Lower lobe of right lung (tissue), 2 donors: ENCODE measurements at places on chromosomes 7 and 10. TPM values are rescaled to one million over a fixed set of nuclear protein-coding genes. Genes with fewer than 3 reads are reported as not detected.

HPSE2 gene
- total RNA-seq, result 0.77 TPM

OPN1SW gene
- not detected for total RNA-seq

SP4 gene
- 9.7 TPM for total RNA-seq

CFAP69 gene
- total RNA-seq, result 8.4 TPM

SNCG gene
- 25.0 TPM for total RNA-seq

CFAP46 gene
- 9.0 TPM for total RNA-seq

WDFY4 gene
- total RNA-seq, result 44.4 TPM

CALHM3 gene
- not detected for total RNA-seq

CREM gene
- total RNA-seq, result 19.3 TPM

OR2A5 gene
- not detected for total RNA-seq

DNA sequence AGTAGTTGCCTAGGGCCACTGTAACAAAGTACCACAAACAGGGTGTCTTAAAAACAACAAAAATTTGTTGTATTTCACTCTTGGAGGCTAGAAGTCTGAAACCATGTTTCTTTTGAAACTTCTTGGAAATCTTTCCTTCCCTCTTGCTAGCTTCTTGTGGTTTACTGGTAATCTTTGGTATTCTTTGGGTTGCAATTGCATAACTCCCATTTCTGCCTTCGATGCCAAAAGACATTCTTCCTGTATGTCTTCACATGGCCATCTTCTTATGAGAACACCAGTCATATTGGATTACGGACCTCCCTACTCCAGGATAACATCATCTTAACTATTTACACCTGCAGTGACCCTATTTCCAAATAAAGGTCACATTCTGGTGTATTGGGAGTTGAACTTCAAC, 357.4 kb downstream of the PPP1R3A start:
- no peak for DNase-seq
- H3K4me1 ChIP-seq, result no peaks in the 10 kb centered on the region
- H3K27ac ChIP-seq, result no peak overlapping the region

DNA sequence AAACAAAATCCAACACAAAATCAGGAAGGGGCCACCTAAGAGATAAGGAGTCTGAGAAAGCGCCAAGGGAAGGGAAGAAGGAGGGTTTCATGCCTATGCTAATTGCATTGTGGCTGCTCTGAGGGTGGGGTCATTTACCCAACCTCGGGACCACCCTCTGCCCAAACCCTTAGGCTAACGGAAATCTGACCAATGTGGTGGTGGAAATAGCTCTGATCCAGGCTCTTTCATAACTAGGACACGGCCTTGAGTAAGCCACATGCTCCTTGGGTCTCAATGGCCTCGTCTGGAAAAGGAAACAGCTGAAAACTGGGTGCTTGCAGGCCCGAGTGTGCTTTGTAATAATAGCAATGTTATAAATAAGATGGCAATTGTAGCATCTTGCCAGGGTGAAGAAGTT, 14.9 kb upstream of the SRGN start:
- H3K4me1 ChIP-seq, result no peaks in the 10 kb centered on the region
- H3K27me3 ChIP-seq, result no peaks in the 10 kb centered on the region
- H3K27ac ChIP-seq, result no peak overlapping the region
- no peak overlapping the region for H3K4me3 ChIP-seq
- no peak for DNase-seq

GRCh38 chr10:104104926-104105325, 17.0 kb upstream of the SFR1 start:
- H3K27me3 ChIP-seq, result no peaks in the 10 kb centered on the region
- H3K4me3 ChIP-seq, result no peak overlapping the region
- no peak for DNase-seq
- no peaks in the 10 kb centered on the region for H3K36me3 ChIP-seq
- no peak overlapping the region for H3K27ac ChIP-seq

DNA sequence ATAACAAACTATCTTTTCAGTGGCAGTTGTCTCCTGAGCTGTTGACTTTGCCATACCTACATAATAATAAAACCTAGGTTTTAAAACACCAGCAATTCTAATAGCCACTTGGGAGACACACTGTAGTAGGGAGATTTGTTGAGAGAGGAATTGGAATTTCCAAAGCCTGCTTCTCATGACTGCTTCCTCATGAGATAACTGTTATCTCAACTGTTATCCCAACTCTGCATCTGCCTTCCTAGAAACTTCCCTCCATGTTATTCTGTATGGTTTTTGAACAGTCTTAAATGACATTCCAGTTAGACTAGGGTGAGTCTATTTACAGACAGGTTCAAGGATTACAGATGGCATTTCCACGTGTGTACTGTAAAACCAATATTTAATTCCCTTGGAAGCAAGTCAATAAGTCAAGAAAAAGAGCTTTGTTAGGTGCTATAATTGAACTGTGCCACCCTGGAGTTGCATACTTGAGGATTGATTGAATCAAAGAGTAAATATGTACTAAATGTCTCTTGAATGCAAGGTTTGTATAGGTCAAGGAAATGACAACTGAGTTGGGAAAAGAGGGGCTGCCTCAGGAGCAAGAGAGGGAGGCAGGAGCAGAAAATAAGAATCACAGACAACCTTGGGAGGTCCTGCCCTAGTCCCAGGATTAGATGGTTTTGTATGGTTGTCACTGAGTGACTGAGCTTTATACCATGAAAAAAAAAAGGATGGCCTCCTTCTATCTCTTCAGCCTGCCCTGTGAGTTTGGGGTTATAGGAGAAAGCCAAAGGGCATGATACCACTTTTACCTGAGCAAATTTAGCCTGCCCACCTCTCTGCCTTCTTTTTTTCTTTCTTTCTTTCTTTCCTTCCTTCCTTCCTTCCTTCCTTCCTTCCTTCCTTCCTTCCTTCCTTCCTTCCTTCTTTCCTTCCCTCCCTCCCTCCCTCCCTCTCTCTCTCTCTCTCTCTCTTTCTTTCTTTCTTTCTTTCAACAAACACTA, 9.9 kb upstream of the TM9SF3 start:
- no peaks in the 10 kb centered on the region for H3K27me3 ChIP-seq
- H3K36me3 ChIP-seq, result peaks cover 6% of the 10 kb centered on the region
- H3K4me3 ChIP-seq, result no peak overlapping the region

GRCh38 chr7:75842836-75843446, 29.3 kb upstream of the CCL24 start:
- H3K27ac ChIP-seq, result peak overlapping the region; percentile 44
- H3K4me3 ChIP-seq, result peak overlapping the region; percentile 27
- no peak for DNase-seq
- peaks cover 21% of the 10 kb centered on the region for H3K4me1 ChIP-seq
- no peaks in the 10 kb centered on the region for H3K27me3 ChIP-seq

DNA sequence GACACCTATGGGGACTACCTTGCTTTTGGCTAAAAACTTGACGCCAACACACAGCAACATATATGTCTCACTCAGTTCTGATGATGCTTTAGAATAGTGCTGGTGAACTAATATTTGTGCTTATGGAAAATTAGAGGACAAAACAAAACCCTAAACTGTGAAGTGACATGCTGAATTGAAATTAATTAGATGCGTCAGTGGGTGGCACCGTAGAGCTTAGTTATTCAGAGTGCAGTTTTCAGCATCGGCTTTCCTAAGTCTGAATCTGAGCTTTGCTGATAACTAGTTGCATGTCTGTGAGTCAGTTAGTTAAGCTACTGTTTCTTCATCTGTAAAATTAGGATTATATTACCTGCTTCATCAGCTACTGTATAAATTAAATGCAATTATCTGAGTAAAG, 245.0 kb upstream of the SORCS1 start:
- no peak for DNase-seq
- H3K36me3 ChIP-seq, result no peaks in the 10 kb centered on the region
- H3K4me1 ChIP-seq, result no peaks in the 10 kb centered on the region
- H3K4me3 ChIP-seq, result no peak overlapping the region
- no peak overlapping the region for H3K27ac ChIP-seq

GRCh38 chr10:114374053-114374791, 30.1 kb downstream of the AFAP1L2 start:
- no peak for DNase-seq
- no peaks in the 10 kb centered on the region for H3K36me3 ChIP-seq

- no peak overlapping the region for H3K27ac ChIP-seq
- peaks cover 37% of the 10 kb centered on the region for H3K27me3 ChIP-seq
- H3K36me3 ChIP-seq, result no peaks in the 10 kb centered on the region
Measured at GRCh38 chr10:132137111-132138072, 49.4 kb upstream of the DPYSL4 start.

- DNase-seq, result peak; percentile 21
- no peaks in the 10 kb centered on the region for H3K4me1 ChIP-seq
- no peaks in the 10 kb centered on the region for H3K36me3 ChIP-seq
Measured at GRCh38 chr7:45163692-45164052, 6.1 kb downstream of the RAMP3 start.

GRCh38 chr7:51223505-51223904, 93.1 kb downstream of the COBL start:
- H3K36me3 ChIP-seq, result no peaks in the 10 kb centered on the region
- no peak overlapping the region for H3K27ac ChIP-seq
- peaks cover 18% of the 10 kb centered on the region for H3K4me1 ChIP-seq
- H3K4me3 ChIP-seq, result no peak overlapping the region
- DNase-seq, result no peak

GRCh38 chr10:44933451-44934321, 22.5 kb downstream of the TMEM72 start:
- no peaks in the 10 kb centered on the region for H3K36me3 ChIP-seq
- no peak overlapping the region for H3K4me3 ChIP-seq
- no peak for DNase-seq
- H3K4me1 ChIP-seq, result peaks cover 14% of the 10 kb centered on the region

GRCh38 chr10:17479015-17479615, 24.7 kb upstream of the ST8SIA6 start:
- H3K36me3 ChIP-seq, result no peaks in the 10 kb centered on the region
- no peak overlapping the region for H3K27ac ChIP-seq
- H3K4me3 ChIP-seq, result no peak overlapping the region
